ENCODE measurements at places on chromosomes 12 and 14.
A peak's percentile ranks its signal among the peaks of the same experiment; 100 is the strongest.

GRCh38 chr12:51818086-51818485, 30.4 kb downstream of the FIGNL2 start:
- no peak for DNase-seq
- peaks cover 1% of the 10 kb centered on the region for H3K36me3 ChIP-seq

DNA sequence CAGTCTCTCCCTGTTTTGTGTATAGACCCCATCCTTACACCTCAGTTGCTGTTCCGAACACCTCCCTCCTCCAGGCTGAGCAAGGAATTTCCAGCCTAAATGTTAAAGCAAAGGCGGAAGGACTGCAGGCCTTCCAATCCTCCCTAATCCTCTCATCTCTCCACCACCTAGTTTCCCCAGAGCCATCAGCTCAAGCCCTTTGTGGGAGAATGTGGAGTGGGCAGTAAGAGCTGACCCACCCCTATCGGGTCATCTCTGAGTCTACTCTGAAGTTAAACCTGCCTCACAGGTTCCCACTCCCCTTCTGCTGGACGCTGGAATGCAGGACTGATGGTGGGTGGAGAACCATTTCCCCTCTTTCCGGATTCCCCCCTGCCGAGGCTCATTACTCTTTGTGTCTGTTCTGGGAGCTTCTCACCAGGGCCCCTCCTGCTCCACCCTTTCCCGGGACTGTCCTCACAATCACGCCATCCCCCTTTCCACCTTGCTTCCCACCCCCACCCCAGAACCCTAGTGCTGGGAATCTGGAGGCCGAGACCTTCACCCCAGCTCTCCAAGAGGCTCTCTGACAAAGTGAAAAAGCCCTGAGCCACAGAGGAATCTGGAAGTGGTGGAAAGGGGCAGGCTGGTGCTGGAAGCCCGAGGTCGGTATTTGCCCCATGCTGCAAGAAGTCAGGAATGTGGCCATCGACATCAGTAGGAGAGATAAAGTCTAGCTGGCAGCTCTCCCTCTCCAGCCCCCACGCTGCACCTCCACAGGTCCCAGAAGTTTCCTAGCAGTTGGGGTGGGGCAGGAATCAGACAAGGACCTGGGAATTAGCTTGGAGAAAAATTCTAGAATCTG, 3.3 kb upstream of the KRT18 start:
- H3K4me3 ChIP-seq = no peak overlapping the region
- no peaks in the 10 kb centered on the region for H3K36me3 ChIP-seq
- H3K27ac ChIP-seq = no peak overlapping the region
- H3K27me3 ChIP-seq = peaks cover 37% of the 10 kb centered on the region
- DNase-seq = no peak

- H3K27me3 ChIP-seq = no peaks in the 10 kb centered on the region
- no peak overlapping the region for H3K4me3 ChIP-seq
- no peaks in the 10 kb centered on the region for H3K36me3 ChIP-seq
- peaks cover 7% of the 10 kb centered on the region for H3K4me1 ChIP-seq
These were observed 38.4 kb downstream of the ACTN1 start for GRCh38 chr14:68940614-68941185.

DNA sequence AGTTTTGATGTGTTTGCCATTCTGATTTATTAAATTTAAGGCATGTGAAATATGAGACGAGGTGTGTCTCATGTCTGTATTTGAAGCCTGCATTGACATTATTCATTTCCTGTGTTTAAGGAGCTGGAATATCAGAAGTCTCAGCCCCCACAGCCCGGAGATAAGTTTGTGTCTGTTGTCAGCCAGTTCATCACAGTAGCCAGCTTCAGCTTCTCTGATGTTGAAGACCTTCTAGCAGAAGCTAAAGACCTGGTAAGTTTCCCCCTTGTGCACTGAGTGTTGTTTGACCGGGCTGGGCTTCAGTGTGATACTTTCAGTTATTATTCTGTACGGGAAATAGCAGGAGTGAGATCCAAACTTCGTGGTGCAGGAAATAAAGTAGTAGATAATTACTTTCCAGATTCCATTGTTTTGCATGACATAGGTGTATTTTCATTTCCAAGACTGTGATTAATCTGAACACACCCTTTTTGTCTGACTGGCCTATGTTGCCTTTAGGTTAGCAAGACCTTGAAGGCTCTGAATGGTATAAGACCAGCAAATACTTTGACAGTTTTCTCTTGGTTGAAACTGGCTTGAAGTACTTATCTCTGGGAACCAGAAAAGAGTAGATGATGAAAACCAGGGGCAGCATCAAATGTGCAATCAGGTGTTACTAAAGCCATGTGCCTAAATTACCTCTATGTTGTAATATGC, 101.5 kb downstream of the GPR135 start:
- no peaks in the 10 kb centered on the region for H3K27me3 ChIP-seq
- H3K4me3 ChIP-seq = no peak overlapping the region
- no peaks in the 10 kb centered on the region for H3K4me1 ChIP-seq
- peaks cover 5% of the 10 kb centered on the region for H3K36me3 ChIP-seq

GRCh38 chr14:51323492-51323891, 83.4 kb downstream of the TMX1 start:
- peaks cover 36% of the 10 kb centered on the region for H3K27me3 ChIP-seq
- H3K36me3 ChIP-seq = no peaks in the 10 kb centered on the region
- H3K4me3 ChIP-seq = no peak overlapping the region
- no peak overlapping the region for H3K27ac ChIP-seq
- no peaks in the 10 kb centered on the region for H3K4me1 ChIP-seq
- no peak for DNase-seq

- H3K4me1 ChIP-seq = peaks cover 47% of the 10 kb centered on the region
- peak overlapping the region; percentile 61 for H3K27ac ChIP-seq
- peak overlapping the region; percentile 84 for H3K4me3 ChIP-seq
- no peaks in the 10 kb centered on the region for H3K27me3 ChIP-seq
- DNase-seq = peak; percentile 21
- H3K36me3 ChIP-seq = peaks cover 23% of the 10 kb centered on the region
These were observed 797 bp downstream of the UNG start for GRCh38 chr12:109098183-109098604.

- no peak overlapping the region for H3K27ac ChIP-seq
- DNase-seq = no peak
- no peaks in the 10 kb centered on the region for H3K4me1 ChIP-seq
- no peaks in the 10 kb centered on the region for H3K27me3 ChIP-seq
- H3K36me3 ChIP-seq = no peaks in the 10 kb centered on the region
These were observed 274.9 kb upstream of the MGAT4C start for GRCh38 chr12:86530996-86531655.

- DNase-seq = no peak
- no peak overlapping the region for H3K4me3 ChIP-seq
- peaks cover 59% of the 10 kb centered on the region for H3K27me3 ChIP-seq
- H3K27ac ChIP-seq = no peak overlapping the region
- no peaks in the 10 kb centered on the region for H3K36me3 ChIP-seq
These were observed 154.3 kb downstream of the SMOC1 start for GRCh38 chr14:70033561-70033960.

- H3K27me3 ChIP-seq = no peaks in the 10 kb centered on the region
- peaks cover 12% of the 10 kb centered on the region for H3K4me1 ChIP-seq
- H3K4me3 ChIP-seq = no peak overlapping the region
- no peak for DNase-seq
These were observed 58.5 kb downstream of the ARL6IP4 start for GRCh38 chr12:123038966-123039365.

All from central memory CD8-positive, alpha-beta T cell (primary cell).